ENCODE measurements at places on chromosomes 5 and 9.

GRCh38 chr5:167280111-167280510, 1011.3 kb upstream of the WWC1 start:
- DNase-seq, result no peak

DNA sequence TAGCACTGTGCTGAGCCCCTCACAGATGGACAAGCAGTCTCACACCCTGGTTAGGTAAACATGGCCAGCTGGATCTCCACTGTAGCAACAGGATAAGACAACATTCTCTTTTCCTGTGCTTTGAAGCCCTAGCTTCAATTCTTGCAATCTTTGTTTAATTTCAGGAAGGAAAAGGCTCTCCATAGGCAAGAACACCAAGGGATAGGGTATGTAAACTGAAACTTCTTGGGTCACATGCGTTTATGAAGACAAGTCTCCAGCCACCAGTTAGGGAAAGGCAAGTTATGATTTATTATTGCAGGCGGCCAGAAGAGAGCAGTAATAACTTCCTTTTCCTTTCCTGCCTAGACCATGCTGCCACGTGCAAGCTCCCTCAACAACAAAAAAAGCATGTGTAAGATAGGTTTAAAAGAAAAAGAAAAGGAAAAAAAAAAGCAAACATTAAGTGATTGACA, 50.1 kb upstream of the POU5F2 start:
- no peak for DNase-seq

DNA sequence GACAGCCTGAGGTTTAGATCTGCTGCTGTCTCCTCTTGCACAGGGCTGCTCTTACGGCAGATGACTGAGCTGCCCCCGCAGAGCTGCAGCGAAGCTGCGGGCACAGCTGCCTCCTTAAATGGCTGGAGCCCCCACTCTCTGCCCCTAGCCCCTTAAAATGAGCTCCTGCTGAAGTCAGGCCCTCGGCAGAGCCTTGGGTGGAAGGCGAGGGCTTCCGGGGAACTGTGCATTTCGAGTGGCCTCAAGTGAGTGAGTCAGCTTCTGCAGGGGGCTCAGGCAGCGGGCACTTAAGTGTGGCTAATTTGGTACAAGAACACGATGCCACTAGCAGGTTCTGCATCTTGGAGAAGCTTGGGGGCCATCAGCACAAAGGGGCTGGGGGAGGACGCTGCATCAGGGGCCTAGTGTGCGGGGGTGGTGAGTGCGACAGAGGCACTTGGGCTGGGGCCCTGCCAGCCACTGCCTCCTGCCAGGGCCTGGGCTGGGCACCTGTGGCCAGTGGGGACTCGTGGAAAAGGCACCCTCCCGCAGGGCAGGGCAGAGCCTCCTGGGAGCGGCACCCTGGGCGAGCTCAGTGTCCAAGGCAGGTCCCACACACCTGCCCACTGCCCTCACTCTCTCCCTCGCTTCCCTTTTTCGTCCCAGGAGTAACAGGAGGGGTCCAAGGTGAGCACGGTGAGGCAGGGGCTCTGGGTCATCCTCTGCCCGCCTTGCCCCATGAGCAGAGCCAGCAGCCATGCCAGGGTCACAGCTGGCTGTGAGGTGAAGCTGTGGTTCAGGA, 28.8 kb upstream of the RNU6ATAC start:
- no peak for DNase-seq

- DNase-seq, result no peak
These were observed 269.1 kb downstream of the NR2F1-AS1 start for GRCh38 chr5:93311881-93312280.

GRCh38 chr9:95634114-95634513, 117.3 kb upstream of the PTCH1 start:
- no peak for DNase-seq

DNA sequence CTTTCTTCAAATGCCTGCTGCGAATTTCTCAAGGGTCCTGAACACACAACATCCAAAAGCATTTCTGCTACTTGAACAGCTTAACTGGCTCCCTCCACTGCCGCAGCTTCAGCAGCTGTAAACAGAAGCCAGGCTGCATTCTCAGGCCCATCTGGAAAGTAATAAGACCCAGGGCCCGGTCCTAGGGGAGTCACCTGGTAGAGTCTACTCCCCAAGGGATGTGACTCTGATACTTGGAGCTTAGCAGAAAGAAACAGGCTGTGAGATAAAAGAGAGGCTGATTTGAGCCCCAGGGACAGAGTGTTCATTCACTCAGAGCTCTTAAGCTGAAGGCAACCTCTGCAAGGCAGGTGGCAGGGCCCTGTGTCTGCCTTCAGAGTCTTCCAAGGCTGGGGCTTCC, 356.8 kb downstream of the SPOCK1 start:
- DNase-seq, result no peak

DNA sequence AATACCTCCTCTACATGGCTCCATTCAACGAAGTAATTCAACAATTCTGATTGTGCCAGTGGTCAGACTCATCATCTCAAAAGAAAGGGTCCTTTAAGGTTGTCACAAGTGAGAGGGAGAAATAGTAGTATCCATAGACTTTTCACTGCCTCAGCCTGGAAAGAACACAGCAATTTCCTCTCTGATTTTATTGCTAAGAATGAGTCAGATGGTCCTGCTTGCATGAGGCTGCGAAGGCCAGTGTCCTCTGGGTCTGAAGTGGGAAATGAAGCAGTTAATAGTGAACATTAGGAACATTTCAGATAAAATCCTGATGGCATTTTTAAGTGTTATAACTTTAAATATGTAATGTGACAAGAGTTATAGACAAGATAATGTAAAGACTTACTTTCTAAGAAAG, 979.0 kb downstream of the EFNA5 start:
- DNase-seq, result no peak

- DNase-seq, result no peak
These were observed 17.9 kb downstream of the FRMD3 start for GRCh38 chr9:83520292-83520691.

DNA sequence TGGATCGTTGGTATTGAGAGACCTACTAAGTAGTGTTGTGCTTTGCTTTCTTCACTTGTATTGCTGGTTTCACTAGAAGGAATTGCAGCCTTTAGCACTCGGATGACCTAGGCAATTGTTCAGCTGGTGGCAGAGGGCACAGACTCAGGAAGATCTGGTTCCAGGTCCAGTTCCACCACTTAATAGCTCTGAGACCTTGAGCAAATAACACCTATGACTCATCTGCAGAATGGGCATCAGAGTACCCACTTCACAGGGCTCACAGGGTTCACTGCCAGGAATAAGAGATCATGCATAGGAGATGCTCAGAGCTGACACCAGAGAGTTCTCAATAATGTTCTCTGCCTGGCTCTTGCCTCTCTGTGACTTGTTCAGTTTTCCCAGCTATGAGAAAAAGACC, 133.6 kb downstream of the SIL1 start:
- DNase-seq, result no peak

GRCh38 chr5:145237843-145238242, 597.3 kb downstream of the PRELID2 start:
- DNase-seq, result no peak

DNA sequence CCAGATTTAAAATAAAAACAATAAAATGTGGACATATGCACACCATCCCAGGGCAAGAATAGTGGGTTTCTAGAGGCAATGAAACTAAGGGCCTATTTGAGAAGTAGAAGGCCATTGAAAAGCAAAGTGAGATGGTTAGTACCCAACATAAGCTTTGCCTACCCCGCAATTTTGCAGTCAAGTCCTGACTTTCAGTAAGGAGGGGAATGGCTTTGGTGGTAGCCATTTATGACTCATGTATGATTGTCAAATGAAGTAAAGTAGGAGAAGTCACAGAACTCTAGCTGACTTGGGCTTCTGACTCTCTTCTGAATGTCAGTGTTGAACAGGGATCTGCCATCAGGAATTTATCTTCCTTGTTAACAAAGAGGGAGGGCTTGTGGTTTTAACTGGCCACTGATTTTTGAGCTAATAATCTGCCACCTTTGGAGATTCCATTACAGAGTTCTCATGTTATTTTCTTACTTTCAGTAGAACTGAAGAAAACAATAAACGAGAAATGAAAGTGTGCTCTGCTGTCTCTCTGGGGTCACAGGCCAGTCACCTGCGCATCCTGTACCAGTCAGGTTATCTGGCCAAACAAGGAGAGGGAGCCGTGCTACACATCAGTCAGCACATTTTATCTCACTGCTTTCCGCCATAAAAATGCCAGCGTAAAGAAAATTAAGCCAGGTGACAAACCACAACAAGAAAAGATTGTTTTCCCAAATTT, 14.3 kb upstream of the SNCAIP start:
- DNase-seq, result no peak

DNA sequence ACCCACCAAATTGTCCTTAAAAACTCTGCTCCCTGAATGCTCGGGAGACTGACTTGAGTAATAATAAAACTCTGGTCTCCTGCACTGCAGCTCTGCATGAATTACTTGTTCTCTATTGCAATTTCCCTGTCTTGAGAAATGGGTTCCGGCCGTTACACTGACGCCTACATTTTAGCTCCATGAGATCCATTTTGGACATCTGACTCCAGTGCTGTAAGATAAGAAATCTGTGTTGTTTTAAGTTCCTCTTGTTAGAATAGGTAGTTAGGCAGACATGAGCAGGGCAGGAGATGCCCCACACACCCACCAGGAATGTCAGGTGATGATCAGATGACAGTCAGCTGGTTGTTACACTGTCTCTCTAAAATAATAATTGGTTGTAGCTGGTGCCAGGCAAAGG, 125.8 kb upstream of the SHB start:
- no peak for DNase-seq

GRCh38 chr9:97740848-97741821, 44.0 kb upstream of the XPA start:
- peak; percentile 59 for DNase-seq

DNA sequence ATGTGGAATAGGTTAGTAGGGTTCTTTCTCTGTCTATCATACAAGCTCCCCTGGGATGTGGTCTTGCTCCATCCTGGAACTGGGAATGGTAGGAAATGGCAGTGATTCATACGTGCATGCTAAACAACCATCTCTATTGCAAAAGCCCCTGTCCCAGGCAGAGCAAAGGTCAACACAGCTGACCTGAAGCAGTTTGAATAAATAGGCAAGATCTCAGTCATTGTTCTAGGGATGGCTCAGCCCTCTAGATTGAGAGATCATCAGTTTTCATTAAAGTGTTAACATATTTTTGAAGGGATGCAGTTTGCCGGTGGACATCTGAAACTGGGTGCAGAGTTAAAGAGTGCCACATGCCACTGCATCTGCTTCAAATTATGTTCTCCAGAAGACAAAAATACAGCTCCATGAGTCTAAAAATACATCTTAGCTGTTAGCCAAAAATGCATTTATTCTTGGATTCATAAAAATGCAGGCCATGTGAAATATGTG, 224.1 kb downstream of the ESM1 start:
- DNase-seq, result no peak

- no peak for DNase-seq
These were observed 30.8 kb upstream of the ACOT12 start for GRCh38 chr5:81424728-81425127.

DNA sequence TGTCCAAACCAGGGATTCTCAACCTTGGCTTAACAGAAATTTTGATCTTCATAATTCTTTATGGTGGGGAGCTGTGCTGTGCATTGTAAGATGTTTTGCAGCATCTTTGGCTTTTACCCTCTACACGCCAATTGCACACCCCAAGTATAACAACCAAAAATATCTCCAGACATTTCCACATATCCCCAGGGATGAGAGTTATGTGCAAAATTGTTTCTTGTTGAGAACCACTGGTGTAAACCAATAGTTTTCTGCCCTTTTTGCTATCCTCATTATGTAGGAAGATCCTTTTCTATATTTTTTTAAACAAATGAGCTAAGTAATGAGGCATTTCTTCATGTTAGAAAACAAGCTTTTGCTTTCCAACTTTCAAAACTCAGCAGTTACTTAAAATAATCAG, 189.9 kb downstream of the FBXL7 start:
- no peak for DNase-seq

GRCh38 chr9:126935630-126936029, 21.0 kb downstream of the RALGPS1 start:
- DNase-seq, result no peak

DNA sequence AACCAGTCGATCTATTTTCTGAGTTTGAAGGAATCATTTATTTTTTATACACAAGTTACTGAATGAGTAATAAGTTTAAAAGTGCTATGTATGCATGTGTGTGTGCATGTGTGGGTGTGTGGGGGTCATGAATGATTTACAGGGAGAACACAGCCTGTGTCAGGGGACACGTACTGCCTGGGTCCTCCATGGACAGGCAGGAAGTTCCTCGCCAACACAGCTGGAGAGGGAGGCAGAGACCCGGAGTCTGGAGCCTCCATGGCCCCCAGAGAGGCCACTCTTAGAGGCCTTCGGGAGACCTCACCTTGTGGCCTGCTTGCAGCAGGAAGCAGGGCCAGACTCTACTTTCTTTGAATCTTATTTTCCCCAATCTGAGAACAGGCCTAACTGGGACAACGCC, 144.7 kb downstream of the GABBR2 start:
- DNase-seq, result no peak

DNA sequence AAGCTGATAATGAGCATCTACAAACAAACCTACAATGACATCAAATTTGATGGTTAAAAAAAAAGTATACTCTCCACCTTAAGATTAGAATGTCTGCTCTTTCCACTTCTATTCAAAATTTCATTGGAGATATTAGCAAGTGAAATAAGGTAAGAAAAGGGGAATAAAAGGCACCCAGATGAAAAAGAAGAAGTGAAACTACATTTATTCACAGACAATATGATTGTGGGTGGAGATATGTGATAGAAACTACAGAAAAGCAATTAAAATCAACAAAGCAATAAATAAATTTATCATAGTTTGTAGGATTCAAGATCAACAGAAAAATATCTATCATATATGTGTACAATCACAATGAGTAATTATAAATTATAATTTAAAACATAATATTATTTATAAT, 395.1 kb upstream of the CCNH start:
- no peak for DNase-seq

All from stimulated activated CD4-positive, alpha-beta T cell treated with anti-CD3 and anti-CD28 coated beads, Interleukin-2, amount 100 ng/mL, for 24 hours (primary cell).